Endodermal cell (in vitro differentiated cells): ENCODE measurements at places on chromosomes 16 and 17. TPM values are rescaled to one million over a fixed set of nuclear protein-coding genes. Genes with fewer than 3 reads are reported as not detected.

The HIC1 gene
- 0.07 and 0.57 TPM in 2 replicates for total RNA-seq

The LAT gene
- 5.1 and 6.1 TPM in 2 replicates for total RNA-seq

- H3K27ac ChIP-seq: no peak overlapping the region
- peak; percentile 13 for DNase-seq
- no peaks in the 10 kb centered on the region for H3K27me3 ChIP-seq
Observed at GRCh38 chr16:79037521-79038373, 562.8 kb downstream of the MAF start.

DNA sequence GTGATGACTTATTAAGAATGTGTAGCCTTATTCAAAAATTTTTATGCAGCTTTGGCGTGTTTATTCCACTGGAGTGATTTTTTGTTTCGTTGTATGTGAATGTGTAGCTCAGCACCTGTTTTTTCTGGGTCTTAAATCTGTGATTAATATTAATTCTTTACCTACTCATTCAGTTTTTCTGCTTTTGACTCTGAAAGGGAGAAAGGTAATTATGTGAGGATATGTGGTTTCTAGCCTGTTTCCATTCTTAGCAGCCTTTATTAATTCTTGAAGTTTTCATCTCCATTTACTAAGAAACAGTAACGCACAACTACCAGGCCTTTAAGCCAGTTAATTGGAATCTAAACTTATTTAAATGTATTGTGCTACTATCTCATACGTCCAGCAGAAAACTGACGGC, 7.0 kb downstream of the HEATR3 start:
- no peaks in the 10 kb centered on the region for H3K27me3 ChIP-seq
- peaks cover 50% of the 10 kb centered on the region for H3K36me3 ChIP-seq
- H3K27ac ChIP-seq: peak overlapping the region; percentile 8
- H3K4me3 ChIP-seq: no peak overlapping the region

DNA sequence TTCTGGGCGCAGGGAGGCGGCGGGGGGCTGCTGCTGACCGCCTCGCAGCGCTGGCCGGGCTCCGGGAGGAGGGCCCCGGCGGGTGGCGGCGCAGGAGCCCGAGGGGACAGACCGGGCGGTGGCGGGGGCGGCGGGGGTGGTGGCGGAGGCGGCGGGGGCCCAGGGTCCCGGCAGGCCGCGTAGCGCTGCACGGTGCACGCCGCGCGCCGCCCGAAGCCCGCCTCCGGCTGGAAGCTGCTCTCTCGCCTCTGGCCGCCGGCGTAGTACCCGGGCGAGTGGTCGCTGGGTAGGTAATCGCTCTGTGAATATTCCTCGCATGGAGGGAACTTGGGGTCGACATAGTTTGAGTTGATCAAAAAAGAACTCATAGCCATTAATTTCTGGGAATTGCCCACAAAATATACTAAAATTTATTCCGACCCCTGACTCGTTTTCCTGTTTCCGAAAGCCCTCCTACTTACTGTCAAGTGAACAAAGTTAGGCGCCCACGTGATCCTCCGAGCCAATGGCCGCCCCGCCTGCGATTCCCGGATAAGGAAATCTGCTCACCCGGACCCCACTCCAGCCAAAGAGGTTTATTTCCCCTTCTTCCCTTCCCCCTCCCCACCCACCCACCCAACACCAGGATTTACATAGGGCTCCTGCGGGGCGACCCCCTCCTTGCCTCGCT, at the start of gene HOXB4:
TSS of gene HOXB4 (minus strand) at position 405 of the 670 bp plus-strand sequence. CDS start at position 374, 31 bp downstream.
- H3K4me3 ChIP-seq: peak within 1 kb of the TSS; percentile 72
- H3K27me3 ChIP-seq: peaks cover 99% of the 10 kb centered on the region
- peak; percentile 94 for DNase-seq
- no peaks in the 10 kb centered on the region for H3K36me3 ChIP-seq

- H3K27me3 ChIP-seq: no peaks in the 10 kb centered on the region
- no peak overlapping the region for H3K4me3 ChIP-seq
- no peak for DNase-seq
- no peaks in the 10 kb centered on the region for H3K4me1 ChIP-seq
Observed at GRCh38 chr16:31465788-31466370, 6.1 kb upstream of the TGFB1I1 start.

DNA sequence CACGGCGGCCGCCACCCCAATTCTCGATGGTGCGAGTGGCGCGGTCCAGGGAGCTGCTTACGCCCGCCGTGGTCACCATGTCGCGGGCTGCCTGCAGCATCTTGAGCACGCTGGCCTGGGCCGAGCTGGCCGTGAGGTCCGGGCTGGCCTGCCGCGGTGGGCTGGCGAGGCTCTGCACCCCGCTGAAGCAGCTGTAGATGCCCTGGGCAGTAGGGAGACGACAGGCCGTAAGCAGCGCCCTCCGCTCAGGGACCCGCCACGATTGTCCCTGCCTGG, 16.4 kb downstream of the GRIN2C start:
- peak; percentile 63 for DNase-seq
- H3K4me3 ChIP-seq: no peak overlapping the region
- no peak overlapping the region for H3K27ac ChIP-seq
- H3K27me3 ChIP-seq: peaks cover 51% of the 10 kb centered on the region
- no peaks in the 10 kb centered on the region for H3K36me3 ChIP-seq
- peaks cover 8% of the 10 kb centered on the region for H3K4me1 ChIP-seq

DNA sequence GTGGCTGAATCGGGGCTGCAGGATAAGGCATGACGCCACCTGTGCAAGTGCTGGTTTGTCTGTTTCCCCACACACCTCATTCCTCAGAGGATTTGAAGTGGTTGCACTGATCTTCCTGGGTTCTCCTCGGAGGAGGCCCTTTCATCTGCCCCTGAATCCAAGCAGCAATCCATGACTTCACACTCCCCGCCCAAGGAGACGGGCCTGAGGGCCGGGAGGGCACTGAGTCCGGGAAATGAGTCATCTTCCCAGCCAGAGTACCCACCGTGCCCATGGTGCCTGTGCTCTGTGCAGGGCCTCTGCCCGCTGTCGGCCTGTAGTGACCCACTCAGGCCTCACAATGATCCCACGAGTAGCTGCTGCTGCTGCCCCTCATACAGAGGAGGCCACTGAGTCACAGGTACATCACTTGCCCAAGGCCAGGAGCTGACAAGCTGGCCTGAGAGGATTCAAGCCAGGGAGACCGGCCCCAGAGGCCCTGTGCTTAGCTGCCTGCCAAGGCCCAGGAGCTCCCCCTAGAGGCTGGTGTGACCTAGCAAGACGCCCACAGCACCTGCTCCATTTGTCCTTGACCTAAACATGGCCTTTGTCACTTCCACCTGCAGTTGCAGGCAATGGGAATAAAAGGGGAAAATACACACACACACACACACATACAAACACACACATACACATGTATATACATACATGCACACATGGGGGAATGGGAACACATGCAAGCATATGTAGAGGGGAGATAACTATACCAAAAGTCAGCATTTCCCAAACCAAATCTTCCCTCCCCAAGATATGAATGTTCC, 240.0 kb downstream of the C16orf95 start:
- H3K4me1 ChIP-seq: no peaks in the 10 kb centered on the region
- no peaks in the 10 kb centered on the region for H3K36me3 ChIP-seq
- peak; percentile 95 for DNase-seq

GRCh38 chr17:73532421-73532901, 111.8 kb downstream of the SDK2 start:
- H3K27ac ChIP-seq: peak overlapping the region; percentile 58
- DNase-seq: peak; percentile 76
- no peak overlapping the region for H3K4me3 ChIP-seq
- H3K4me1 ChIP-seq: peaks cover 20% of the 10 kb centered on the region
- no peaks in the 10 kb centered on the region for H3K27me3 ChIP-seq
